Common myeloid progenitor, CD34-positive (primary cell): ENCODE measurements at places on chromosomes 4 and X.

GRCh38 chrX:77442728-77443127 is 4.5 kb upstream of the FGF16 start:
- DNase-seq, result peak; percentile 57

DNA sequence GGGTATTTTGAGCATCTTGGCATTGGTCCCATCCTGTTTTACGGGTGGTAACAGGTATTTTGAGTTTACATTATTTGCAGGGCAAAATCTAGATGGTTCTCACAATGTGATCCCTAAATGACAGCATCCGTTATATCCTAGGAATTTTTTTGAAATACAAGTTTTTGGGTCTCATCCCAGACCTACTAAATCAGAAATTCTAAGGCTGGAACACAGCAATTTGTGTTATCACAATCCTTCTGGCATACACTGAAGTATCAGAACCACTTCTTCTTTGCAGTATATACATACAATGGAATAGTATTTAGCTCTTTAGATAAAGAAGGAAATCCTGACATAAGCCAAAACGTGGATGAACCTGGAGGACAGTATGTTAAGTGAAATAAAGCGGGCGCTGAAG is 104.1 kb upstream of the LSM6 start:
- DNase-seq, result no peak

- no peak for DNase-seq
These were observed 206.9 kb downstream of the GLUD2 start for GRCh38 chrX:121254336-121254735.

GRCh38 chr4:960636-961350 is 12.6 kb downstream of the DGKQ start:
- DNase-seq, result no peak

DNA sequence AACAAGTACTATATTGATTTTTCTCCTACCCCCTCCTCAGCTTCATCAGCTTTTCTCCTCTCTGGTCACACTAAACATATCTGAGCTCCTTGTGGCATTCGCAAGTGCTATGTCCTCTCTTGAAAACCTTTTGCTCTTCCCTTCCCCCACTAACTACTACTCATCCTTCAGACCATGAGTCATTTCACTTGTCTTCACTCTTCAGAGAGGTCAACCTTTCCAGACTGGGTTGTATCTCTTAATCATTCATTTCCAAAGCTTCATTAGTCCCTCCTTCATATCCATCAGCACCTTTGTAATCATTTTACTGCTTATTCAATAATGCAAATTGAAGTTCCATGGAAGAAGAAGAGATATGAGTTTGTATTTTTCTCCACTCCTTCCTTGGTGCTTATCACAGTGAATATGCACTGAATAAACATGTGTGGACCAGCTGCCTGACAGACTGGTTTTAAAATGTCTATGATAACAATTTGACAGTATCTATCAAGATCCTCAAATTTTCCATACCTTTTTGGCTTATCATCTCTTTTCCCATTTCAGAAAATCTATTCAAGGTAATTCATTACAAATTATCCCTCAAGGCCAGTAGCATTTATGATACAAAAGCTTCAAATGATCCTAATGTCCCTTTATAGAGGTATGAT is 28.4 kb downstream of the DDX60L start:
- peak; percentile 22 for DNase-seq

DNA sequence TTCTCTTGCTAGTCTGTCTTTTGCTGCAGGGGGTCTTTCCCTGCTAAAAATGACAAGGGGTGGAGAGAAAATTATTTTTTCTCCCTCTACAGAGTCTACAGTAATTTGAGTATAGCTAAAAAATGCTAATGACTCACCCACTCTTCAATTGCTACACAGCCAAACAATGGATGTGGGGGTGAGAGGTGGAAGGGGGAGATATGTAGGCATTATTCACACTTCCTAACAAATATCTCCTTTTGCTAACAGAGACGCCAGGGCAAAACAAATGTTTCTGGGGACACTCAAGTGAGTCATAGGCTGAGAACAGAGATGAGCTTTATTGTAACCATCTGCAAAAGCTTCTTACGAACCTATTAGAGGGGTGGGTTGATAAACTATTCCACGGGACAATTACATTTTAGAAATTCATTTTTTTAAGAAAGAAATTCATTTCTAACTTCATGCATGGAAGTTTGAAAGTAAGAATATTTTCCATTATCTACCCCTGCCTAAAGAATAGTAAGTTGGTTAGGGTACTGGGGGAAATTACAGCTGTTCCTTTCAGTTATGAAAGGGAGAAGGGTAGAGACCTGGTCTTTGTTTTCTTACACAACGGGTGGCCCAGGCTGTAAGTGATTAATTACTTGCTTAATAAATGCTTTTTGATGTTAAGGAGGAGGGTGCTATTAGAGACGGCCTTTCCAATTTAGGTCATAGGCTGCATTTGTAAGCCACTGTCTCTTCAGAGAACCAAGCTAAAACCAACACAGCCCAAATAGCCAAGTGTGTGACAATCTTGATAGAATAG is 12.8 kb downstream of the SCD5 start:
- peak; percentile 40 for DNase-seq

DNA sequence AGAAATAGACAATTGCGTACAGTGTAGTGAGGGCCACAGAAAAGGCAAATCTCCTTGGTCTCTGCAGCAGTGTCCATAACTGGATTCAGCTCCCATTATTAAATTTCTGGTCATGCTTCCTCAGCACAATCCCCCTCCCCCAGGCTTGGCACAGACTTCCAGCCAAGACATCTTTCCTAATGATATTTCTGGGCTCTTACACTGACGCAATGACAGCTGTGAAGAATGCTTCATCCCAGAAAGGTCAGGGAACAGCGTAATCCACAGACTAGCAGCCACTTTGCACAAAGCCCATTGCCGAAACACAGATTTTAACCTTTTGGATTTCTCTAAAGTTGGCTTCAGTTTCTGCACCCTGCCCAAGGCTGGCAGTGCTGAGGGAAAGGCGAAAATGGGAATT is 597.6 kb upstream of the CPEB2 start:
- no peak for DNase-seq

DNA sequence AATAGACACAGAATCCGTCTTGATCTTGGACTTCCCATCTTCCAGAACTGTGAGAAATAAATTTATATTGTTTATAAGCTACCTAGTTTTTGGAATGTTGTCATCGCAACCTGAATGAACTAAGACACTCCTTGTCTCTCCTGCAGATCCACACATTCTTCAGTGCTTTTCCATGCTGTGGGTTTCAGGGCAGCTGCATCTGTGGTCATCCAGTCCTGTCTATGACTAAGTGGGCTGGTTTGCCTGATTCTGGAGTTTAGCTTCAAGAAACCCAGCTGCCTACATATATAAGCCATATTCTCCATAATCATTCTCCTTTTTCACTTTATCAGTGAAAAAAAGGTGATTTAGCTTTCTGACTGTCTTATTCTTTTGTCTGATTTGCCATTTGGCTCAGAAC is 170.3 kb upstream of the KIT start:
- DNase-seq, result no peak

GRCh38 chr4:100278567-100278966 is 88.3 kb upstream of the DDIT4L start:
- DNase-seq, result no peak

- DNase-seq, result no peak
These were observed 124.4 kb downstream of the SPOCK3 start for GRCh38 chr4:167109859-167110258.

DNA sequence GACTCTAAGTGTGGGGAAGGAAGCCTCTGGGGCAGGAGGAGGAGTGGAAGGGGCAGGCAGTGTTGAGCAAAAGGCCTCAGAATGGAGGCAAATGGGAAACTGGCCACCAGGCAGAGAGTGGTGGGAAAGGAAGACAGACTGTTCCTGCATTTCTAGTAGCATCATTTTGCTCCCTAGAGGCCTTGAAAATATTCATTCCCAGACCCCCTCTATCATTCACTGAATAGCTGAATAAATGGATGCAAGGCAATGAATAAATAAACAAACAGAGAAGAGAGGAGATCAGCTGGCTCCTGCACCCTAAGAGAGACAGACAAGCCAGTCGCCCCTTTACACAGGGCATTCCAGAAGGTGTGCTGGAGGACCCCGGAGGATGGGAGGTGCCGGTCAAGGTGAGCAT is 511.9 kb downstream of the BCOR start:
- DNase-seq, result no peak

DNA sequence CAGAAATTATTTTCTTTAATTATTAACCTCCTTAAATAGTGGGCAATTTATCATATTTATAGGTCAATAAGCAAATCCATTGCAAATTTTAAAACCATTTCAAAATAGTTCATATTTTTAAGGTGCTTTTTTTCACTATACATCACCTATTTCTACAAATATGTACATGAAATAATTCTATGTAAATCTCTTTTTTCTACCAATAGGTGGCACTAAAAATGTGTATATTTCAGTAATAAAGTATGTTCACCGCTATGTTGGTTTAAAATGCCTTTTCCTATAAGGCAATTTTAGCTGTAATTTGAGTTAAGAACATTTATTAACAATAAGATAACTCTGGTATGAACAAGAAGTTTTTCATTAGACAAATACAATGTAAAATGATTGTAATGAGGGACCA is 672.2 kb downstream of the KCTD8 start:
- DNase-seq, result no peak

DNA sequence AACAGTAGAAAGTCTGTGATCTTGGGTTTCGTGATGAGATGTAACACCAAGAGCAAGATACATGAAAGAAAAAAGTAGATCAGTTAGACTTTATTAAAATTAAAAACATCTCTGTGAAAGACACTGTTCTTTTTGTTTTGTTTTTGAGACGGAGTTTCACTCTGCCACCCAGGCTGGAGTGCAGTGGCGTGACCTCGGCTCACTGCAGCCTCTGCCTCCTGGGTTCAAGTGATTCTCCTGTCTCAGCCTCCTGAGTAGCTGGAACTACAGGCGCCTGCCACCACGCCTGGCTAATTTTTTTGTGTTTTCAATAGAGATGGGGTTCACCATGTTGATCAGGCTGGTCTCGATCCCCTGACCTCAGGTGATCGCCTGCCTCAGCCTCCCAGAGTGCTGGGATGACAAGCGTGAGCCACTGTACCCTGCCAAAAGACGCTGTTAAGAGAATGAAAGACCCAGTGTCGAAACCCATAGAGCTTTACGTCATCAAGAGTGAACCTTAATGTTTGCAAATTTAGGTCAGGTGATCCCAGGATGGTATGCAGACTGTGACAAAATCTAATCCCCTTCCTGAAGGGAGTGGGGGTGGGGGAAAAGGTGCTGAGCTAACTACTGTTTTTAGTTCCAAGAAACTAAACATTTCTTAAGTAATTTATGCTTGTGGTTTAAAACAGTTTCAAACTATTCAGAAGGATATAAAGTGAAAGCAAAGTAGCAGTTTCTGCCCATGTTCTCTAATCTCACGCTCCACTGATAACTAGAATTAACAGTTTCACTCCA is 8.0 kb downstream of the OFD1 start:
- DNase-seq, result peak; percentile 75

DNA sequence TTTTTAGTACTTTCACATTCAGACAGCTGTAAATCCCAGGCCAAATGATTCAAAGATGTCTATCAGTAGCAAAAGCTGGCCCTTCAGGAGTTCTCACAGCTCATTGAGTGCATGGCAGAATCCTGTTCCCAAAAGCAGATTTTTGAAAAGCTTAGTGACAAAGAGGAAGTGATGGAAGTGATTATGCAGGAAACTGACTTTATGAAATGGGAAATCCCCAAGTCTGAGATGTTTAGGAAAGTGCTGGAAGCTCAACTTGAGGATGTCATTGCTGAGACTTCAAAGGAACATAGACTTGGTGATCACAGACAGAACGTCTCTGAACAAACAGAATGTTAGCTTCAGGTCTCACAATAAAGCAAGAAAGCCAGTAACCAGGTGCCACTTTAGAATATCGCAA is 51.0 kb upstream of the CFAP47 start:
- DNase-seq, result peak; percentile 51

DNA sequence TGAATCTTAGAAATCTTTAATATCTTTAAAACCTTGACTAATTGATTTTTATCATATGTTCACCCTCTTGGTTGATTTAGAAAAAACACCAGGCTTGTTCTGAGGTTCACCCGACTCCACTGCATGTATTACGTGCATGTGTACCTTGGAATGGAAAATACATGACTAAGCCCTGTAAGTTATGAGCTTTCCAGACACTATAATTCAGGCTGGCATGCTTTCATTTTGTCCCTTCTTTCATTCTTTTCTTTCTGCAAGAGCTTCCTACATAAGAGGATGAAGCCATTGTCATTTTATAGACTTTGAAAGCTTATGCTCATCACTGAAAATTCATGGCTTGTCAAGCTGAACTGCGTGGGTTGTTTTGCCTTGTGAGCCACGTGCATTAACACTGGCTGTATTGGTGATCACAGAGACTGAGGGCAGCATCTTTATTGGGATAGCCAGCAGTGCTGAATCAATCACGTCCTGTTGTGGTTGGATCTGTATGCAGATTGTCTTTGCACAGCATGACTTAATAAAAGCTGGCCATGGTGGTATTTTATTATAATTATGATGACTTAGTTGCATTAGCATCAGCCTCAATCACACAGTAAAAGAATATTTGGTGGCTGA is 141.9 kb downstream of the SLIT2 start:
- no peak for DNase-seq

DNA sequence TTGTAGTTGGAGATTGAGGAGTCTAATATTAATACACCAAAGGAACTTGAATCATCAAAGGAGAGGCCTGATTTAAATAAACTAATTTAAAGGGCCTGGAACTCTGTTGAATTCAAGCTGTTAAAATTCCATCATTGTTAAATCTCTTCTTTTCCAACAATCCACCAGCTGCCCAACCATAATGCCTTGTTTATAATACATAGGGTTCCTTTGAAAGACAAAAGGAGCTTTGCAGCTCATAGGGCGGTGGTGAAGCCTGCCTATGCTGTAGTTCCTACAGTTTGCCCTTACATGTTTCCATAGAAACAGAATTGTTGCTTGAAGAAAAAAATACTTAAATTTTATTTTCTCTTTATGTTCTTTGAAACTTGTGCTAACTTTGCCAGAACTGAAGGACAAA is 102.8 kb downstream of the GLUD2 start:
- DNase-seq, result no peak

DNA sequence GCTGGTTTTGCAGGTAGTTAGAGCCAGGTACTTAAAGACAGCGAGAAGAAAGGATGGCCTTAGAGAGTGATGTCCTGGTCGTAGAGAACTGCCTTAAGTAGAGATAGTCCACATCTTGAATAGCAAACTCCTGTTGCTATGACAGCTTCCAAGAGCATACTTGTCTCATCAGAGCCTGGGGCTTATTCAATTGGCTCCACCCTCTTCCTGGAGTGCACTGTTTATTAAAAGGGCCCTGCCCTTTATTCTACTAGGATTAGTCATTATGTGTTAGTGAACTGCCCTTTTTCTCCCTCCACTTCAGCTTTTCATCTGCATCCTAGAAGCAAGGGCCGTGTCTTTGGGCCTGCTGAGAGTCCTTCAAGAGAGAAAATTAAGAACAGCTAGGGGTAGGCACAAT is 94.5 kb upstream of the EOLA2 start:
- no peak for DNase-seq

DNA sequence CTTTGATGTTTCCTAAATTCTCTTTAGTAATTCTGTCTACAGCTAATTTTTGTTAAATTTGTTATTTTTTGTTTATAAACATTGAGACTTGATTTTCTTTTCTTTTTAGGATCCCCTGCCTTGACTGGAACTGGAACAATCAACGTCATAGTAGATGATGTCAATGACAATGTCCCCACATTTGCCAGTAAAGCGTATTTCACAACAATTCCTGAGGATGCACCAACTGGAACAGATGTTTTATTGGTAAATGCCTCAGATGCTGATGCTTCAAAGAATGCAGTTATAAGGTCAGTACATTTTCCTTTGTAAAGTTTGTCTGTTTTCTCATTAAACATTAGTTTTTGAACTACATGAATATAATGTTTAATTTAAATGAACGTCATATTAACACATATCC is 119.4 kb downstream of the FAT4 start:
- DNase-seq, result no peak

- DNase-seq, result no peak
These were observed 50.9 kb downstream of the PRKG2 start for GRCh38 chr4:81164126-81164525.
